CD4-positive, alpha-beta T cell treated with Interleukin-6 for 4 hours (primary cell): ENCODE measurements at places on chromosomes 6 and 20.

GRCh38 chr6:108108374-108108773, 33.8 kb upstream of the OSTM1 start:
- DNase-seq = no peak

GRCh38 chr6:63740709-63741108, 105.1 kb downstream of the PHF3 start:
- DNase-seq = no peak

GRCh38 chr20:17537959-17538358, 6.8 kb upstream of the BFSP1 start:
- no peak for DNase-seq

GRCh38 chr6:19999319-20000191, 162.4 kb downstream of the ID4 start:
- no peak for DNase-seq
